ENCODE measurements at places on chromosomes 12 and 14.

GRCh38 chr14:52769887-52770286, 21.5 kb downstream of the GNPNAT1 start:
- no peak for DNase-seq

GRCh38 chr14:40252817-40253447, 820.7 kb upstream of the FBXO33 start:
- DNase-seq, result no peak

- no peak for DNase-seq
Measured at GRCh38 chr14:88128816-88129215, 123.9 kb downstream of the GPR65 start.

- DNase-seq, result peak; percentile 98
Measured at GRCh38 chr14:102139286-102140026, at the start of gene WDR20. Gene WDR20 (plus strand): TSS chr14:102139897. CDS start chr14:102139924, 27 bp downstream.

GRCh38 chr12:54024127-54024526, 4.1 kb upstream of the HOXC6 start:
- DNase-seq, result no peak

GRCh38 chr12:29148911-29149690, at the start of gene FAR2:
Gene FAR2 (plus strand): TSS chr12:29149278. CDS start chr12:29270450, 121,172 bp downstream.
- DNase-seq, result peak; percentile 18

DNA sequence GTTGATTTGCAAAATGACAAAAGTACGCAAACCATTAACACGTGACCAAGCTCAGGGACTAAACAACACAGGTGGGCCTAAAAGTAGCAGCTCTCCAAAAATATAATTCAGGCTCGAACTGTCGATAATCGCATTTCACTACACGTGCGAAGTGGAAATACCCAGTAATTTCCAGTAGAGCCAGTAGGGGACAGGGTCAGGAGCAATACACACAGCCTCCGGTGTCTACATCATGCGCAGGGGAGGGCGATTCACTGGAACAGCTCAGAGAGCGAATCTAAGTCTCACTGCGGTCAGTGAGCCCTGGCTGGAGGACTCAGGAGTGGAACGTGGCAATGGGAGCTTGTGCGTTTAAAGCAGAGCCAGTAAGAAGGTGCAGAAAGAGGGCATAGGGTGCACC, 40.4 kb downstream of the SETD3 start:
- DNase-seq, result no peak

GRCh38 chr12:75665216-75665615, 153.8 kb upstream of the KRR1 start:
- DNase-seq, result no peak

DNA sequence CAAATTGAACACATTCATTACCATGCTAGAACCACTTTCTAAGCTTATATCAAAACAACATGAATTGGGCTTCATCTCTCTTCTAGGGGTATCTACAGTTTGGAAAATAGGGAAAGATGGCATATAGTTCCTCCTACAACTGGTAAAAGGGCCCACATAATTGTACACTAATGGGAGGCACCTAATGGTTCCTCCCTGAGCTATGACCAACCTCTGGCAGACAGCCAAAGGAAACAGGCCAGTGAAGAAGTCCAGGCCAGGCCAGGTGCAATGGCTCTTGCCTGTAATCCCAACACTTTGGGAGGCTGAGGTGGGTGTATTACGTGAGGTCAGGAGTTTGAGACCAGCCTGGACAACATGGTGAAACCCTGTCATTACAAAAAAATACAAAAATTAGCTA, 23.2 kb upstream of the APOF start:
- peak; percentile 41 for DNase-seq

- no peak for DNase-seq
Measured at GRCh38 chr14:92579244-92579936, 65.8 kb downstream of the RIN3 start.

DNA sequence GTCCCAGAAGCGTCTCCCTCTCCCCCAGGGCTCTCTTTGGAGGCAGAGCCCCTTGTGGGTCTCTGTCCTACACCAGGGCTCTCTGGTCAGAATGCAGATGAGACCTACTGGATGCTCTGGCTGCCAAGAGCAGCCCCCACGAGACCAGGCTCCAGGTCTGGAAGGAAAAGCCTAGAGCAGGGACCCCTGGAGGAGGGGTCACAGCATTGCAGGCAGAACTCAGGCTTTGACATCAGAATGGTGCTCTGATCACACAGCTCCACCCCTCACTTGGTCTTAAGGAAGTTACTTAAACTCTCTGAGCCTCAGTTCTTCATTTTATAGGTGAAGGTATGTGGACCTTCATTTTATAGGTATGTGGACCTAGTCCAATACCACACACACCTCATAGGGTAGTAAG, 83.1 kb downstream of the ARL6IP4 start:
- no peak for DNase-seq

DNA sequence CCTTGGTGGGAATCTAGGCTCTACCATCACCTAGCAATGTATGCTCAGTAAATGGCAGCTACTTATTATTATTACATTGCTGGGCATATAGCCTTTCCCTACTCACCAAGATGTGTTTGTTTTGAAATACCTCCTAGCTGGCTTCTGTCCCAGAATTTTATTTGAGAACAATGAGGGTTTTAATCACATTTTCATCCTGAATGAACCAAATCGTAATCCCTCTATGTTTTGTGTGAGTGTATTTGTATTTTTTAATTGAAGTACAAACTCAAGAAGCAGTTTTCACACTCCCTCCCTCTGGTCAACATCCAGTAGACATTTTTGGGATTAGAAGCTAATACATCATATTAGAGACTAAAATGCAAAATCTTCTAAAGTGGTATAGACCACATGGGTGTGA, 7.6 kb downstream of the SLC7A8 start:
- no peak for DNase-seq

DNA sequence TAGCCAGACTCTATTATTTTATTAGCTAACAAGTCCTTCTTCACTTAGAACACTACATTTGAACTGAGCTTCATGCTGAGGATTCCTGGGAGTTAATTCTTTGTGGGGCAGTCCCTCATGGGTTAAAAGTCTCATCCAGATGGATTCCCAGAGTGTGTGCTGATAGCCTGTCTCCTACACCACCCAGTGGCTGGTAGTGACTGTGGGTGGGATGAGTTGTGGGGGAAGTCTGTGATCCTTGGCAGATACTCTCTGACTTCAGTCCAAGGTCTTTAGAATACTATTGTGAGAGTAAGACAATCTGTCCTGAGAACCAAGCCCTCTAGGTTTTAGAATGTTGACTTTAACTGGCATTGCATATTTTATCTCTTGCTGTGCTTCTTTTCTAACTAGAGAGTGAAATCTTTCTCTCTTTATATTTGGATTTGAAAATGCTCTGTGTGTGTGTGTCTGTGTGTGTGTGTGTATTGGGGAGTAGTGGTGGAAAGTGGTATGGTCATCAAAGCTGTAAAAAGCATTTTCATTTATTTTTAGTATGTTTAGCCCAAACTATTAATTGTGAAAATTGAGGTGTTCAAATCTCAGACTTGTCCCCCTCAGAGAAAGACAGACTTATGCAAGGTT, 37.3 kb downstream of the AKAP6 start:
- DNase-seq, result no peak

DNA sequence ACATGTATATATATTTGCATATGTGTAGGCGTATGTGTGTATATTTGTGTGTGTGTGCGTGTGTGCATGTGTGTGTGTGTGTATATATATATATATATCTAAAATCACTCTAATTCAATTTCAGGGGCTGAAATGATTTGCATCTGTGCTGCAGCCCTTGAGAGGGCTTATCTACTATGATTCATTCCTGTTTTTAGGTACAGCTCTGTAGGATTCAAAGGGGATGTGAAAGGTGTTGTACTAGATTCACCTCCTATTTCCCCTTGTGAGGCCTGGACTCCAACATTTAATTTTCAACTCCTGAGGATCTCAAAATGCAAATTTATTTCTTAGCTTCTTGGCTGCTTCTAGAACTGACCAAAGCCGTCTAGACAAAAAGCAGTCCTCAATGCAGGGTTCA, 11.1 kb downstream of the ERP27 start:
- DNase-seq, result no peak

GRCh38 chr12:132150780-132151144, 6.5 kb downstream of the NOC4L start:
- no peak for DNase-seq

GRCh38 chr12:61018571-61018970, 1241.6 kb upstream of the USP15 start:
- no peak for DNase-seq
